Fibroblast of mammary gland (primary cell): ENCODE measurements at places on chromosomes 16 and 17.

GRCh38 chr16:16146380-16147315, 76.6 kb downstream of the ABCC6 start:
- DNase-seq = no peak

DNA sequence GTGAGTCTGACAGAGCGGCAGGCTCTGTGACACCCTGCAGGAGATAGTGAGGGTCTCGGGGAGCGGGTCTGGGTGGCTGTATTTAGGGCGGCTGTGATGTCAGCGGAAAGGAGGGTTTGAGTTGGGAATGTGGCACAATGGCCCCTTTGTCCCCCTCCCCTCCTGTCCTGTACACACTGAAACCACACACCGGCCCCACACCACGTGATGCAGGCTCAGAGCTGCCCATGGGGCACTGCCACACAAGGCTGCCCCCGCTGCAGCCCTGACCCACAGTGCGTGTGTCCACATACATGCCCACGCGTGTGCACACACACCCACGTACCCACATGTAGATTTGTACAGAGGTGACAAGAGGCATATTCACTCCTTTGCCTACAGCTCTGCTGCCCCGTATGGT, 15.3 kb downstream of the SGCA start:
- no peak for DNase-seq

DNA sequence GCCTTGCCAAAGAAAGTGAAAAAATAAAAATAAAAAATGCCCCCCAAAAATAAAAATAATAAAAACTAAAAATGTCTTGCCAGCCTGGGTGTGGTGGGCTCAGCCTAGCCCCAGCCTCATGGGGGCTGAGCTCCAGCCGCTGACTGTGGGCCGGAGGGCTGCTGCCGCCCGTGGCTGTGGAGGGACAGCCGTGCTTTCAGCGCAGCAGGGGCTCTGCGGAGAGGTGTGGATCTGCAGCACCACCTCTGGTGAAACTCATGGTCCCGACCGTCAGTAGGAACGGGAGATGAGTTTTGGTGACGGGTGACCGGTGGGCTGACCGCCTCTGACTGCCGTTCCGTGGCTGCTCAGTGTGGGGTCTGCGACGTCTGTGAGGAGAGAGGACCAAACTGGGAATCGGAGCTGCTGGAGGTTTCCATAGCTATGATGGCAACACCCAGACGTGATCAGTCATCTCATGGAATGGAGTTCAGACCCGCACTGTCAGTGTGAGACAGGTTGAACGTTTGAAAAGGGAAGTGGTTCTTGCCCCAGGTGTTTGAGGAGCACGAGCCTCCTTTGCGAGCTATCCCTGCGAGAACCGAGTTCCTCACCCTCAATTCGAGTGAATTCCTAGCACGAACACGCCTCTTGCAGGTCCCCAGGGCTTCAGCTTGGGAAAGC, 12.0 kb upstream of the RPL13 start:
- DNase-seq = no peak

DNA sequence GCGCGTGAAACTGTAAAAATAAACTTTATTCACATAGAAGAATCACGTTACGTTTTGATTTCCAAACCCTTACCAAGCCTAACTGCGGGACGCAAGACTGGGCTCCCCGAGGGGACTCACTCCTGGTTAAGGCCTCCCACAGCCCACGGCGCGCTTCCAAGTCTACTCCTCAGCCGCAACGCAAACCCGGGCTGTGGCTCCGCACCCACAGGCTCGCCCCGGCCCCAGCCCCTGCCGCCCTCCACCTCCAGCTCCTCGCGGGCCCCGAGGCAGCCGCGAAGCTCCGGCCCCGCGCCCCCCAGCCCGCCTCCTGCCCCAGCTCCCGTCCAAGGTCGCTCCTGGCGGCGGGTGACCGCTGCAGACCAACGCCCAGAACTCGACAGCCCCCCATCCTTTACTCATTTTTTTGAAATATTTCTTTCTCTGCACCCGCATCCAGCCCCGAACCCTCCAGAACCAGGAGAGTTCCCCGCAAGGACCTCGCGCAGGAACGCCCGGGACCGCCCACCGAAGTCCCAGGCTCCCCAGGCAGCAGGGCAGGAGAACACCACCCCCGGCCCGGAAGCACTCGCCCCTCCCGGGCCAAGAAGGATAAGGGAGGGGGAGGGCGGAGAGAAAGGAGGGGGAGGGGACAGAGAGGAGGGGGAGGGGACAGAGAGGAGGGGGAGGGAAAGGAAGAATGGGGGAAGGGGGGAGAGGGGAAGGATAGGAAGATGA, 912 bp downstream of the USP22 start:
- peak; percentile 75 for DNase-seq

DNA sequence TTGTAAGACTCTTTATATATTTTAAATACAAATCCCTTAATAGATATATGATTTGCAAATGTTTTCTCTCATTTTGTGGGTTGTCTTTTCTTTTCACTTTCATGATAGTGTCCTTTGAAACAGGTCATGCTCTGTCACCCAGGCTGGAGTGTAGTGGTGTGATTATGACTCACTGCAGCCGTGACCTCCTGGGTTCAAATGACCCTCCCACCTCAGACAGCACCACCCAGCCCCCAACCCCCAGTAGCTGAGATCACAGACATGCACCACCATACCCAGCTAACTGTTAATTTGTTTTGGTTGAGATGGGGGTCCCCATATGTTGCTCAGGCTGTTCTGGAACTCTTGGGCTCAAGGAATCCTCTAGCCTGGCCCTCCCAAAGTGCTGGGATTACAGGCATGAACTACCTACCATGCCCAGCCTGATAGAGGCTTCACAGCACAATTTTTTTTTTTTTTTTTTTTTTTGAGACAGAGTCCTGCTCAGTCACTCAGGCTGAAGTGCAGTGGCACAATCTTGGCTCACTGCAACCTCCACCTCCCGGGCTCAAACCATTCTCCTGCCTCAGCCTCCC, 18.5 kb upstream of the TMIGD1 start:
- DNase-seq = no peak

GRCh38 chr16:5442054-5442453, 344.5 kb upstream of the EEF2KMT start:
- no peak for DNase-seq

GRCh38 chr17:41638941-41639340, 14.6 kb upstream of the KRT17 start:
- DNase-seq = no peak

- no peak for DNase-seq
These were observed 62.9 kb upstream of the AMZ2 start for GRCh38 chr17:68184816-68185436.
